ENCODE measurements at places on chromosomes 6 and 20.
A peak's percentile ranks its signal among the peaks of the same experiment; 100 is the strongest.

DNA sequence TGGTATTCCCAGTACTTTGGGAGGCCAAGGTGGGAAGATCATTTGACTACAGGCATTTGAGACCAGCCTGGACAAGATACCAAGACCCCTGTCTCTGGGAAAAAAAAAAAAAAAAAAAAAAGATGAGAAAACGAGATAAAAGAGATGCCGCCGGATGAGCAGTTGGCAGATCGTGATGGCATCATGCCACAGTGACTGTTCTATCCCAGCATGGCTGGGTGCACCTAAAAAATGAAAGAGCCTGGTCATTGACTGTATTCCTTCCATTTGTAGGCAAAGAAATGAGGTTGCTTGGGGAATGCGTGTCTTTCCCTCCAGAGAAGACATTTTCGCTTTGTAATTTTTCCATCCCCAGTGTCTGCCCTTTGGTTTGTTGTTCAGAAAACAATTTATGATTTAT is 12.9 kb downstream of the AKAP12 start:
- no peak for DNase-seq

GRCh38 chr6:56381801-56382251 is 134.4 kb upstream of the COL21A1 start:
- no peak for DNase-seq

- no peak for DNase-seq
Observed at GRCh38 chr6:93139408-93140081, 279.8 kb downstream of the EPHA7 start.

- peak; percentile 36 for DNase-seq
Observed at GRCh38 chr6:129709196-129709768, 695 bp downstream of the ARHGAP18 start.

- no peak for DNase-seq
Observed at GRCh38 chr6:155228546-155229166, 35.2 kb upstream of the CLDN20 start.

DNA sequence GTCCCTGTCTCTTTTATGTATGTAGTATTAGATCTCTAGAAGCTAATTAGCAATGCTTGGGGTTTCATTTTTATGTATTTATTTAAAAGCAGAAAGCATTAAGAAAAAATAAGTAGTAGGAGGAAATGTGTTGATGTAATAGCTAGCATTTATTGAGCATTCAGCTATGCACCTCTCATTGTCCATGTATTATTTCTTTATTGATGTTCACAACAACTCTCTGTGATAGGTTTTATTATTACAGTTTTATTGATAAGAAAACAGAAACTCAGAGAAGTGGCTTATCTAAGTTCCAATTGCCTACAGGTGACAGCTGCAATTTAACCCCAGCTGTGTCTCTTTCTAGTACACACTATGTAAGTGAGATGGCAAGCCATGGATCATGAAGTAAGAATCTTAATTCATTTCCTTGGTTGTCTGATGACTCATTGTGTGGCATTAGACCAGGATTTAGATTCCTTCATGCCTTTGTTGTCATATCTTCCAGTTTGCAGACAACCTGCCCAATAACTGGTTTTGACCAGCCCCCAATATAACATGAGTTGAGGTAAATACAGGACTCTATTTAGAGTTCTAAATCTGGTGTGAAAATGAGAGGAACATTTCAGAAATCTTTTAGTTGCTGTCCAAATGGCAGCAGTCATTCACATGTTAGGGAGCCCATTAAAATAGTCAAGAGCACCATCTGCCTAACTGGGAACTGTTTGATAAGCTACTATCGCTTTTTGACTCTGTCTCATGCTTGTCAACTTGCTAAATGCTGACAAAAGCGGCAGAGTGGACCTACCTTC is 170.8 kb upstream of the PHACTR1 start:
- peak; percentile 34 for DNase-seq

GRCh38 chr6:119717942-119718341 is 368.4 kb upstream of the MAN1A1 start:
- DNase-seq, result no peak

- no peak for DNase-seq
Observed at GRCh38 chr6:6756526-6756925, 168.0 kb downstream of the LY86 start.

DNA sequence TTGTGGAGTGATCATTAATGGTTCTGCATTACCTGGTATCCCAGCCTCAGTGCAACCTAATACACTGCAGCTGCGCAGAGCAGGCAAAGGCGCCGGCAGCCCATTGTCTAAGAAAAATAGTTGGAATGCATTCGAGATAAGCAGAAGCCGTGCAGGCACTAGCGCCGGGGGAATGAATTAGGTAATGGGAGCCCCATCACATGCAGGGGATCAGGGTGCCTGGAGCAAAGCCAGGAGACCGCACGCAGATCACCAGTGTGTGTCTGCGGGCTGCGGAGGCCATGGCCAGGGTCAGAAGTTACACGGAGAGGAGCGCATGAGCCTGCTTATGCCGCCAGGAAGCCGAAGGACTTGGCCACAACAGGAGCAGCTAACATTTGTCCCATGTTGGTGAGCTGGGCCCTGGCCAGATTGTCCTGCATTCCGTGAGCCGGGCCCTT is 156.8 kb downstream of the DLL1 start:
- no peak for DNase-seq

- no peak for DNase-seq
Observed at GRCh38 chr6:167699141-167699931, 127.4 kb upstream of the AFDN start.

GRCh38 chr6:14664112-14664601 is 546.6 kb downstream of the CD83 start:
- DNase-seq, result no peak

- no peak for DNase-seq
Observed at GRCh38 chr20:63733117-63733516, 3.3 kb upstream of the LIME1 start.

DNA sequence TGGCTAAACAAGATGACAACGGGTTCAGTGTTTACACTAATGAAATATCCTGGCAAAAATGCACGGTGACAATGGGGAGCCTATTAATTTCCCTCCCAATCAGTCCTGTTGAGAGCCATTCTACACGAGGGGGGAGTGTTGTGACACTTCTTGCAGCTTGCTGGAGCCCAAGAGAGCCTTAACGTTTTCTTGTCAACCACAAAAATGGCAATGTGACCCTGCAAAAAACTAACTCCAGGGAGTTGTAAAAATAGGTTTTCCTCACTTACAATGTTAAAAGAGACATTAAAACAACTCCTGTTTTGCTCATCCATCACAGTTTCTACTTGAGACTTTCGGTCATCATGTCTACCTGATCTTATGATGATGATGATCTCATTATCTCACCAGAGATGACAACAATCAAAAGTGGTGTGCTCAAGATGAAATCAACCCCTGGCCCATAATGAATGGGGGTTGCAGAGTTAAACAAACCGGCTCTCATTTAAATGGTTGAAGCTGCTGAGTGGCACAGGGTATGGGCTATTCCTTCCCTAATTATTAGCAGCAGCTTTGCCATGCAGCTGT is 57.9 kb downstream of the GJA10 start:
- no peak for DNase-seq

DNA sequence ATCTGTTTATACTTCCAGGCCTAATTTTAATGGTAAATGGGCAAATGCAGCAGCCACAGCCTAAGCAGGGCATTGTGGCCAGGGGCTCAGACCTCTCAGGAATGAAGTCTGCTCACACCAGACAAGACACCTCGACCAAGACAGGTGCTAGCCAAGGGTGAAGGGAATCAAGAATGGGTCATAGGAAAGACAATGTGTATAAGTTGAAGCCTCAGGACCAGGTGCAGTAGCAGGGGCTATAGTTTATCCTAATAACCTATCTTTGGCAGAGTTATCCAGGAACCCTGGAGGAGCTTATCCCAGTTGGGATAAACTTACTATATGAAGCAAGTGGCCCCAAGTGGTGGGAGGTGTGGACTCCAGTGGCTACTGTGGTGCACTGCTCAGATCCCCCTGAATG is 165.0 kb upstream of the TAB2 start:
- DNase-seq, result no peak

DNA sequence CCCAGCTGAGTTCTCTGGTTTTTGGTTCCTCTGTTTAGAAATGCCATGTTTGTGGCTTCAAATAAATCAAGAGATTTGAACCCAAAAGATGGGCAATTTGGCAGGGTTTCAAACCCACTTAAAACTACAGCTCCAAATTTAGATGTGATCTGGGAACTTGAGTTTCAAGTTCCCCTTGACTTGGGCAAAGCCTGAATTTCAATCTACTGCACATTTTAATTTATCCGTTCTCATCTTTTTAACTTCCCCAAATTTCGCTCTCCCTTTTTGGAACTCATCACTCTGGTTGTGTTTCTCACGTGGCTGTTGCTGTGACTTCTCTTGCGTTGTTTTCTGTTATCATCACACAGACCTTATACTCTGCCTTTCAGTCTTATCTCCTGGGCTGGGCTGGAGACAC is 230.9 kb downstream of the CDC5L start:
- no peak for DNase-seq

- no peak for DNase-seq
Observed at GRCh38 chr6:29035951-29036350, 9.0 kb downstream of the OR2W1 start.

GRCh38 chr6:68958327-68958726 is 323.2 kb downstream of the ADGRB3 start:
- DNase-seq, result peak; percentile 59

DNA sequence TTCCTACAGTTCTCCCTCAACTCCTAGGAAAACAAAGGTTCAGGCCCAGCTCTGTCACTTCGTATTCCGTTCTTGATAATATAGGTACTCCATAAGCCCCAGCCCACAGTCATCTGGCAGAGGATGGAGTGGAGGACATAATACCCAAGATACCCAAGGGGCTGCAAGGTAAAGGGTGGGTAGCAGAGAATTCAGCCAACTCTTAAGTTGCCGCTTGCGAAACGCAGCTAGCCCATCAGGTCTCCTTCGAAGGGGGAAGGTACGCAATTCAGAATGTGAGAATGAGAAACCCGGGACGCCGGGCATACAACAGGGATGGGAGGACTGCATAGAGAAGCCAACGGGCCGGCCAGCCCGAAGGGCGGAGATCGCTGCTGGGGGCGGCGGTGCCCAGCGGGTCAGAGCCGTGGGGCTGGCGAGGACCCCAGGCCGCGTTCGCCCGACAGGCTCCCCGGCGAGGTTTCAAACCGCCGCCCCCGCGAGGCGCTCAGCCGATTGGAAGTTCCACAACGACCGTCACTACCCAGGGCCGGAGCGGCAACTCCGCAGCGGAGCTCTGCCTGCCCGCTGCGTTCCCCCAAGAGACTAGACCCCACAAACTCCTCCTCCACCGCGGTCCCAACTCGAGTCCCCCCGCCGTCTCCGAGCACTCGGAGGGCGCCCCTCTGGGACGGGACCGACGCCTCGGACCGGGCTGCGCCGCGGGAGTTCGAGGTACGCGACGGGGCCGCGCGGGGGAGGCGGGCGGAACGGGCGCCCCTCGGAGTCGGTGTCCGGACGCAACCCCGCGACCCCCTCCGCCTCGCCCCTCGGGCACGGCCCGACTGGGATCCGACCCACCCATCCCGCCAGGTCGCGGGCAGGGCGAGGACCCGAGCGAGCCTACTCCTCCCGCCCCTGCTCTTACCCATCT is 911 bp downstream of the CDK19 start:
- peak; percentile 54 for DNase-seq

DNA sequence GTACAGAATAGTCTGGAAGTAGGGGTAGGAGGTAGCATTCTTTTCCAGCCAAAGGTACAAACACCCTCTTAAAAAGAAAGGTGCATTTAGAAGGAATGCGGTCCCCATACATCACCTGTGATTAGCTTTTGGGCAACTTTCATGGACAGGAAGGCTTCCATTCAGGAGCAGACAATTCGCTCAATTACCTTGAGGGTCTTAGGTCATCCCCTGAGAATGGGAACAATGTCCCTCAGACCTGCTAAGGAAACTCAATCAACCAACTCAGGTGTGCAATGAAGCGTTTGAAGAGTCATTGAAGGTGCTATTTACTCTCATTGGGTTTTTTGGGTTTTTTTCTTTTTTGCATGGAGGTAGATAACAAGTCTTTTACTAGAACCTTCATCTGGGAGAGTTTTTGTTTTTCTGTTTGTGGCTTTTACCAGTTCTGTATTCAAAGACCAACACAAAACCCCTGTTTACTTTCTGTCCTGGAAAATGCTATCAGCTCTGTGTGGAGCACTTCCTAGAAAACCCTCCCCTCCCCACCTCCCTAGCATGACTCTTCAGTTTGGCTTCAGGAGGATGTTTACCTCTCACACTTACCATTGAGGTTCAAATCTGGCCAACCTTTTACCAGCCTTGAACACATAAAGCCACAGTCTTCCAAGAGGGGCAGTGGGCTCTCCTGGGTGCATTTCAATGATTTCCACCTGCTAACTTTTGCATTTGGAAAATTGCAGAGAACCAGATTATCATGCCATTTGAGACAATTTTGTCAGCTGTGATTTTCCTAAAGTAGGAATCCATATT is 271.2 kb upstream of the PRDM1 start:
- DNase-seq, result no peak

- DNase-seq, result peak; percentile 22
Observed at GRCh38 chr6:167647306-167647705, 179.4 kb upstream of the AFDN start.

DNA sequence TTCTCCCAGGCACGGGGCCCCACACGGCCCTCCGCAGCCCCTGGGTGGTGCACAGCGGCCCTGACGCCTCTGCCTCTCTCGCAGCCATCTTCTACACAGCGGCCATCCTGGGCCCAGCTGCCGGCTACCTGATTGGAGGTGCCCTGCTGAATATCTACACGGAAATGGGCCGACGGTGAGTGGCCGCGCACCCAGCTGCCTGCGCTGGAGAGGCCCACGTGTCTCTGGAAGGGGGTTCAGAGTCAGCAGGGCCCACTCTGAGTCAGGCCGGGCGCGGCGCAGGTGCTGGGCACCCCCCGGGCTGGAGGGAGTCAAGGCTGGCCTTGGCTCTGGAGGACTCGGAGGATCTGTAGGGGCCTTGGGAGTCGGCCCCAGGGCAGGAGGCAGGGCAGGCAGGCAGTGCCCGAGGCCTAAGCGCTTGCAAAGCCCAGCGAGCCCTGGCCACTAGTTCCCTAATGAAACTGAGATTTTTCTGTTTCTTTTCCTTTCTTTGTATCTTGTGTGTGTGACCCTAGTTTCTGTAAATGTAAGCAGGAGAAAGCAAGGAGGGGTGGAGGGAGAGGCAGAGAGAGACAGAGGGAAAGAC is 16.4 kb downstream of the SLCO4A1 start:
- DNase-seq, result no peak

DNA sequence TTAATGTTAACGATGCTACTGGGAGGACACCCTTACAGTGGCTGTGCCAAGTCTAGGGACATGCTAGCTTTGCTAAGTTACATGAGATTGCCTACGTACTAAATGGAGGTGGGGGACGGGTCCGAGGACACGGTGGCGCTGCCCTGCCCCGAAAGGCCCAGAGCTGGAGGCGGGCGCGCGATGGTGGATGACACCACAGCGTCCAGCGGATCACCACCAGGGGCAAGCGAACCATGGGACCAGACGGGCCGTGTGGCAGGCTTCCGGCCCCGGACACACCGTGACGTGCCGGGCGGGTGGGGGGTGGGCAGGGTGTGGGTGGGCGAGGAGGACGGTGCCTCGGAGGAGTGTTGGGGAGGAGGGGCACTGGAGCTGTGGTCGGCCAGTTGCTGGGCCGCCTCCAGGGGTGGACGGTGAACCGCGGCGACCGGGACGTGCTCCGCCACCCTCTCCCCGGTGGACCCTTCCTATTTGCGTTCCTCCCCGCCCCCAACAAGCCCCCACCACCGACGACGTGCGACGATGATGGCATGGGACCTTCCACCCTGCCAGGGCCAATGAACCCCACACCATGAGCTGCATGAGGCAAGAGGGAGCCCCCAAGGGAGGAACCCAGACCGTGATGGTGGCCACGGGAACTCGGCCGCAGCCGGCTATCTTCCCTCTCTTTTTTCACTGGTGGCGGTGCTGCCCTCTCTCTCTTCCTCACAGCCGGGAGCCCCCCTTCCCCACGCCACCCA is 773.3 kb upstream of the DEFB115 start:
- no peak for DNase-seq
